Stimulated activated CD8-positive, alpha-beta memory T cell treated with anti-CD3 and anti-CD28 coated beads, Interleukin-15, amount 100 ng/mL, for 48 hours (primary cell): ENCODE measurements at places on chromosomes 7 and 10.

DNA sequence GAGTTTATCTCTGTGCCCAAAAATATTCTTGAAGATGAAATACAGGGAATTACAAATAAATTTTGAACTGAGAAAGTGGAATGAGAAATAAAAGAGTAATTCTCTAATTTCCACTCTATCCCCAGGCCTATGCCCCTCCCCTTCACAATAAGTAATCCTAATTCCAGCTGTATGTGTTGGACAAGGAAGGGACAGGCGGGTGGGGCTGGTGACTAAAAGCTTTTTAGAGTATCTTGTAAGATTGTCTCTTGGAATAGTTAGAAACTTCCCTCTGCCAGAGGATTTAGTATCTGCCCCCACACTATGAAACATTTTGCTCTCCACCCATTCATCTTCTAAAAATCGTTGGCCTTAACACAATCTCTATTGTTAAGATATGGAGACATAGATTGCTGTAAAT is 199.2 kb downstream of the MBL2 start:
- no peak for DNase-seq

DNA sequence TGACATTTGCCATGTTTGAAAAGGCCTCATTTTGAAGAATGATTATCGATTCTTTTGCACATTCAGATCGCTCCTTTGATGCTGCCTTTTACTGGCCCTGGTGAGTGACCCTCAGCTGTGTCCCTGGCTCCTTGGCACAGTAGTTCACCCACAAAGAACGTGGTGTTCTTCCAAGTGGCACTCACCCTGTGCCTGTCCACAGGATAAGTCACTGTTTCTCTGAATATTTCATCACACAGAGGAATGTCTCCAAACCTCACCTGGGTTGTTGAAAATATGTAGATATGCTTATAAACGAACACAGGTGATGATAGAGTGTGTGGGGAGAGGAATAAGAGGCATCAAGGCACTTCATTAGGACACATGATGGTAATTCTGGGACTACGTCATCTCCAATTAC is 810.7 kb downstream of the CCSER2 start:
- no peak for DNase-seq

DNA sequence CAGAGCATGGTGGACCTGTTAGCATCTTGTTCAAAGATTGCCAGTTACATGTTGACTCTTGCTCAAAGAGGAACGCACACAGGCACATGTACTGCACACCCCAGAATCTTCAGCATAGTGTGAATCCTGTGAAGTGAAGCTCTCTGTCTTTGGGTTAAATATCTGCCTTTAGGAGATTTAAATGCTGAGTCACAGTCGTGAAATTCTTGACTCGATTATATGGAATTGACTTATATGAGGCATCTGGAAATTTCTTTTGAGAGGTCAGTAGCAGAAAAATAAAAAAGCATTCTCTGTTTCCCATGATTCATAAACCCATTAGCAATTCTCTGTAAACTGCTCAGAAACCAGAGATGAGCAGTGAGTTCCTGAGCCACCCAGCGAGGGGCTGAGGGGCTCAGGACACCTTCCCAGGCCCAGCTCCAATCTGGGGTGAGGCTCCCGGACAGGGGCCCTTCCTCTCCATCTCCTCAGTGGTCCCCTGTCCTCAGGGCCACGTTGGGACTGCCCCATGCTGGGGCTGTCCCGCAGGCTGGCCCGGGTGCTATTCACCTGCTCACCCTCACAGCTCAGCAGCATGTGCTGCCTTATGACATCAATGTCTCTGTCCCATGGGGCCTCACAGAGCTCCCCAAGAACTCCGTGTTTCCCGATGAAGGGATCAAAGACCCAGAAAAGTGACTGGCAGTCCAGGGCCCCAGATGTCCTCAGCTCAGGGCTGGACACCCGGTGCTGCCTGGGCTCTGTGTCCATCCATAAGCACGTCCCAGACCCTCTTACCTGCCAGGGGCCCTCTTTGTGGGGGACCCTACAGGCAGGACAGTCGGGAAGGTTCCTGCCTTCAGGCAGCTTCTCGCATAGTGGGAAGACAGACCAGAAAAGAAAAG is 50.0 kb upstream of the INSIG1 start:
- DNase-seq = no peak

- DNase-seq = no peak
These were observed 38.5 kb upstream of the STEAP4 start for GRCh38 chr7:88344956-88345832.

DNA sequence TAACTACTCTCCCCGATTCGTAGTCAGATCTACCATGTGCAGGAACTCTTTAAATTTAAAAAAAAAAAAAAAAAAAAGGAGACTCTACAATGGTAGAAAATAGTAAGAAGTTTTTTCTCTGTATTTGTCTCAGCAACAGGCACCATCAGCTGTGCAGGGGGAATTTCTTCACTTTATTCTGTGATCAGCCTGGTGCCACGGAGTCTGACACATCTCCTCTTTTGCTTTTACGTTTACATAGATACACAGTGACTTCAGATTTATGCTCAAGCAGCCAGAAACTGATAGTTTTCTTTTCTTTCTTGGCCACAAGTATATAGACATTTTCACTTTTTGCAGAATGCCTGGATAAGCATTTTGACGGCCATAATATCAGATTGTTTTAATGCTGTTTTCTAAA is 190.6 kb upstream of the AKR1E2 start:
- no peak for DNase-seq
